ENCODE measurements at places on chromosomes 7 and 10.

GRCh38 chr7:132112106-132112505 lies 464.2 kb downstream of the PLXNA4 start:
- DNase-seq, result no peak

DNA sequence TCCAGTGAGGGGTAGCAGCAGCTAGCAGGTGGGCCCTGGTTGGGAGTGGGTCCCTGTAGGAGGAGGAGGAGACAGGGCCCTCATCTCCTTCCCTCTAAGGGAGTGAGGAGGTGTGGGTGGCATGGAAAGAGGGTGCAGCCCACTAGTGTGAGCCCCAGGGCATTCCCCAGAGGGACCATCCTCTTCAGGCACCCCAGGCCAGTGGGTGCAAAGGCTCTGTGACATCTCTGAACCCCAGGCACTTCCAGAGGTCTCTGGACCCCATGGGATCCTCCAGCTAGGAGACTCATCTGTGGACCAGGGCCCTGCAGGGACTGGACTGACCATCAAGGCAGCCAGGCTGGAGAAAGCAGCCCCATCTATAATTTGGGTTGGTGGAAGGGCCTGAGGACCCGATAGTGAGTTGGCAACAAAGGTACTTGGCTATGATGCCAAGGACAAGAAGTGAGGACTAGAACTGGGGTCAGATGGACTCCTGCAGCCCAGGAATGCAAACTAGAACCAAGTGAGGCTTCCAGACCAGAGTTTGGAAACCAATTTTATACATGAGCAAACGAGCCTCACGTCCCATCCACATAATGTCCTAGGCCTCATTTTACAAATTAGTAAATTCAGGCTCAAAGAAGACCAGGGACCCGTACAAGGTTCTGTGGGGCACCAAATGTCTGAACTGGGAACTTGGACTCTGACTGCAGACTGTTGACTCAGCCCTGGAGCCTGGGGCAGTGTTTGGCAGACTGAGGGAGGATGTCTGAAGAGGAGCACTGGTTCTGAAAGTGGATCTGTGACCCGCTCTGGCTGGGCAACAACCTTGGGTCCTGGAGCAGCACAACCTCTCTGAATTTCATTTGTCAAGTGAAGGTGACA lies 1.4 kb upstream of the VSTM4 start:
- DNase-seq, result no peak

- no peak for DNase-seq
Measured at GRCh38 chr7:2990949-2991470, 52.7 kb downstream of the CARD11 start.

- DNase-seq, result no peak
Measured at GRCh38 chr10:59361663-59362143, 646 bp downstream of the FAM13C start.

DNA sequence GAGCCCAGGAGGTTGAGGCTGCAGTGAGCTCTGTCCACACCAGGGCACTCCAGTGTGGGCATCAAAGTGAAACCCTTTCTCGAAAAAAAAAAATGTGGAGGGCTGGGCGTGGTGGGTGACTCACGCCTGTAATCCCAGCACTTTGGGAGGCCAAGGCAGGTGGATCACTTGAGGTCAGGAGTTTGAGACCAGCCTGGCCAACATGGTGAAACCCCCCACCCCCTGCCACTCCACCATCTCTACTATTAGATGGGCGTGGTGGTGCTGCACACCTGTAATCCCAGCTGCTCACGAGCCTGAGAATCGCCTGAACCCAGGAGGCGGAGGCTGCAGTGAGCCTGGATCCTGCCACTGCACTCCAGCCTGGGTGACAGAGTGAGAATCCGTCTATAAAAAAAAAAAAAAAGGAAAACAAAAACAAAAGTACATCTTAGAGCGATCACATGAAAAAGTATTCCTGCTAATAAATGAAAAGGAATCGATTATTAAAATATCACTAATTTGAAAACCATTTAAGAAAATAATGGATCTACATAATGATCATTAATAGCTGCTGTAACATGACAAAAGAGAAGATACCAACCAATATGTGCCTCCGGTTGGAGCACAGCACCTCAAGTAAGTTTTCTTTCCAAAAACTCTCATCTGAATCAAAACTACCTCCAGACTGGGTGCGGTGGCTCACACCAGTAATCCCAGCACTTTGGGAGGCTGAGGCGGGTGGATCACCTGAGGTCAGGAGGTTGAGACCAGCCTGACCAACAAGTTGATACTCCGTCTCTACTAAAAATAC lies 4.9 kb downstream of the HNRNPF start:
- DNase-seq, result no peak

All from hematopoietic multipotent progenitor cell treated with erythropoietin and hydrocortisone succinate and interleukin-3 and kit ligand, for 8 days (in vitro differentiated cells).